ENCODE measurements at places on chromosomes 4 and X. TPM values are rescaled to one million over a fixed set of nuclear protein-coding genes. Genes with fewer than 3 reads are reported as not detected.

Gene UGT8
- total RNA-seq = 0.13 TPM

Gene DRD5
- not detected for total RNA-seq

Gene CHRDL1
- total RNA-seq = not detected

Gene CD38
- 7.6 TPM for total RNA-seq

Gene SATL1
- not detected for total RNA-seq

Gene ARHGAP4
- 1.3 TPM for total RNA-seq

Gene FDCSP
- not detected for total RNA-seq

Gene PRSS12
- 0.25 TPM for total RNA-seq

Gene SMPX
- total RNA-seq = not detected

Gene SLITRK2
- total RNA-seq = not detected

Gene PPEF2
- 0.46 TPM for total RNA-seq

Gene BMX
- not detected for total RNA-seq

Gene FAM9B
- total RNA-seq = not detected

Gene DCHS2
- total RNA-seq = not detected

Gene CCDC110
- not detected for total RNA-seq

Gene SSX1
- total RNA-seq = not detected

Gene RS1
- total RNA-seq = not detected

Gene PLAC8
- total RNA-seq = 0.66 TPM

Gene CXCL10
- total RNA-seq = not detected

Gene LNX1
- not detected for total RNA-seq

Gene PFKFB1
- total RNA-seq = 0.10 TPM

Gene DMRTC1
- total RNA-seq = not detected

Gene PCDH7
- 0.03 TPM for total RNA-seq

Gene MAGEA9B
- not detected for total RNA-seq

Gene GUCY1B1
- 0.27 TPM for total RNA-seq

Gene ASB12
- total RNA-seq = not detected

Gene NDUFB11
- total RNA-seq = 194 TPM

Gene RPS6KA3
- total RNA-seq = 53.0 TPM

Gene CHIC2
- 10.8 TPM for total RNA-seq

Gene SMIM9
- not detected for total RNA-seq

Gene IBSP
- not detected for total RNA-seq

Gene RP2
- total RNA-seq = 5.7 TPM

Gene ADH6
- total RNA-seq = not detected

Gene RNF4
- 64.1 TPM for total RNA-seq

Gene DIAPH2
- total RNA-seq = 2.4 TPM

Gene TMEM271
- not detected for total RNA-seq

Gene LDB2
- not detected for total RNA-seq

Gene AGTR2
- total RNA-seq = not detected

Gene COX7B2
- not detected for total RNA-seq
